Foreskin keratinocyte (primary cell): ENCODE measurements at places on chromosomes 2 and 18. TPM values are rescaled to one million over a fixed set of nuclear protein-coding genes. Genes with fewer than 3 reads are reported as not detected.

DNA sequence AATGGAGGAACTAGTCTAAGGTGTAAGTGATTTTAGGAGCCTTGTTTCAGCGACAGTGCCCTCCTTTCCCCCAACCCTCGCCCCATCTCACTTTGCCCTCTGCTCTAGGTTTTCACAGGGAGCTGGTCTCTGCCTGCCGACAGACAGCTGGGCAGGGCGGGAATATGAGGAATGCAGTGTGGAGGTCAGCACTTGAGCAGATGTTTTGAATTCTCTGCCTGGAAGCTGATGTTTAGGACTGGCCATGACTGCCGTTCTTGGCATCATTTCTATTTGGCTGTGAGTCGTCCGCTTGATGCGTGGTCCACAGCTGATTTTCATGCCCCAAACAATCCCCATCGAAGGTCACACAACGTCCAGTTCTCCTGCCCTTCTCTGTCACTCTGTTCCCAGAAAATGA, 55.1 kb upstream of the SIX3 start:
- DNase-seq, result no peak

DNA sequence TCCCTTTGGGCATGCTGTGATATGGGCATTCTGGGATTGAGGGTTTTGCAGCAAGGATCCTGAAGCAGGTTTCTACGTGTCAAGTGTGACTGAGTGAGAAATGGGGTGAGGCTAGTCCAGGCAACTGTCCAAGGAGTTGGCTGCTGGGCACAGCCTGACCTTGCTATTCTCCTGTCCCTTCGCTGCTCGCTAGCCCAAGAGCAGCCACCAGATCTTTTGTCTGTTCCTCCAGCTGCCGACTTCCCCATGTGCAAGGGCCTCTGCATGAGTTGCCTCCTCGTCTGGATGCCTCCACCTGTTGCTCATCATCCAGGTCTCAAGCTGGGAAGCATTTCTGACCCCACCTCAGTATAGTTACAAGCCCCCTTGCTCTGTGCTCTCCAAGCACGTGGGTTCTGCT, 71.1 kb downstream of the DYSF start:
- DNase-seq, result no peak

DNA sequence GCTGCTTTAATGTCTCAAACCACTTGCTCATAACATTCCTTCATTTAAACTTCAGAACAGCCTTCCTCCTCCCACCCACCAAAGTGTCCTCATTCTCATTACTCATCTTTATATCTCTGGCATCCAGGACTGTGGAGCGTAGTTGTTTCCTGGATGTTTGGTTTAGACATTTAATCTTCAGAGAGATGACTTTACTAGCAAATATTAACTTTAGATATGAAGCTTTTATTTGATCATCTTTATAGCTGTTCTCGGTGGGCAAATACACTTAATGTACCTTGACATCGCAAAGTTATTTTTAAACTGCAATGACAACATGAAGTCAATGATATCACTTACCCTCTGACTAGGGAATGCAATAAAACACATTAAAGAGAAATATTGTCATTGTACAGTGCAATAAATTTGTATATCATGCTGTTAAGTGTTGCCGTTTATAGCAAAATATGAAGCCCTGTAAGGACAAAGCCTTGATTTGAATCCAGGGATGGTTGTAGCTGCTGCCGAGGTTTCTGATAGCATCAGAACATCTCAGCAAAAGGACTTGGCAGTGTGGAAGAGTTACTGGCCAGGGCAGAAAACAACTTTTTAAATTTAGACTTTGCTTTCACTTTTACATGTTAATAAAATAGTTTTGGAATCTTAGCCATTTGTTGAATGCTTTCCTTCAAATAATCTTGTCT, 4.6 kb upstream of the LAMA3 start:
- DNase-seq, result no peak

GRCh38 chr2:227472265-227473121, 537 bp downstream of the AGFG1 start:
- no peak for DNase-seq

- peak; percentile 82 for DNase-seq
Observed at GRCh38 chr2:70596739-70597138, 43.1 kb upstream of the TGFA start.

DNA sequence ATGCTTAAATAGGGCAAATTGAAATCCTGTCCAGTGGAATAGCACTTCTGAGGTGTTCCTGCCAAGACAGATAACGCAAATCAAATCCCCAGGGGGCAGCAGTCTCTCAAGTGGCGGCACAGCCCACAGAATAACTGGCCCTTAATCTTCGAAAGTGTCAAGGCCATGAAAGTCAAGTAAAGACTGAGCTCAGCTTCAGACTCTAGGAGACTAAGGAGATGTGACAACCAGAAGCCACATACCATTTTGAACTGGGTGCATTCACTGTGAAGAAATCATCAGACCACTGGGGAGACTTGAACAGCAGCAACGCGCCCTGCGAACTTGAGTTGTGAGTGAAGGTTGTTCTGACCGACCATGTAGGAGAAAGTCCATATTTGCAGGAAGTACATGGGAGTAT, 66.0 kb upstream of the ASAP2 start:
- DNase-seq, result no peak

The CROCC2 gene
- total RNA-seq, result not detected in 2 replicates

The LONRF2 gene
- total RNA-seq, result not detected in 2 replicates
